Coronary artery (tissue), 2 donors: ENCODE measurements at places on chromosomes 2 and 18.

DNA sequence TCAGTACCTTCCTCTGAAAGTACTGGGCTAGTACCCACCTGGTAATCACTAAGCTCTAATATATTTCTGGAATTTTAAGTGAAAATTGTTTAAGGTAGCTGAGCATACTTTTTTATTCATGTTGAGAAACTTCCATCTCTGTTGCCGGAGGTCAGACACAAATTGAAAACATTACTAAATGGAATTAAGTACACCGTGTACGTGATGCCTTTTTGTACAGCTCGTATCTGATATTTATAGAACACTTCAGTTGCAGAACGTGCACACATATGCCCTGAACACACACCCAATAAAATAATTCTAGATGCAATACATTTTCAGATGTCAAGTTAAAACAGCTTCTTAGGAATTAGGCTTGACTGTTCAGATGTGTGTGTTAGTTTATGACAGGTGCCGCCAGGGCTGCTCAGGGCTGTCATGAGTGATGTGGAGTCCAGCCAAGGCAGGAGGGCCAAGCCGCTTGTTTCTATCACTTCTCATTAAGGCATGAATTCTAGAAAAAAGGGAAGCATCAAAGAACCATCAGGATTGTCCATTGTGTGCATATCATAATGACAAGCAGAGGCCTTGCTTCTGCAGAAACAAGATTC is 80.9 kb upstream of the FOSL2 start:
- no peak for DNase-seq

- no peak for DNase-seq
These were observed 13.0 kb downstream of the DTNA start for GRCh38 chr18:34723143-34723542.

DNA sequence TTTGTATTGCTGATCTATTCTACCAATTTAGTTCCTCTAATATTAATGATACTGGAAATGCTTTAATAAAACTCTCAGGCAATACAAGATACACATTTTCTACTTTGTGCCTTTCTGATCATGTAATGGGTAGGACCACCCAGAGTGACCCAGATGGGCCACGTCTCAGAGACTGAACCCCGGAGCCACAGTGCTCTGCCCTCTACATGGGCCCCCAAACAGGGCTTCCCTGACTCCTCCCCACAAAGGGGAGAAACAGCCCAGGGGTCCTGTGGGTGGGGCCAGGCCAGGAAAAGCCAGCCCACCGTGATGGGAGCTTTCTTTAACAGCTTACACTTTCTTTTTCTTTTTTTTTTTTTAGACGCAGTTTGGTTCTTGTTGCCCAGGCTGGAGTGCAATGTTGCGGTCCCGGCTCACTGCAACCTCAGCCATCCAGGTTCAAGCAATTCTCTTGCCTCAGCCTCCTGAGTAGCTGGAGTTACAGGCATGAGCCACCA is 18.4 kb downstream of the HDAC4 start:
- DNase-seq = no peak

DNA sequence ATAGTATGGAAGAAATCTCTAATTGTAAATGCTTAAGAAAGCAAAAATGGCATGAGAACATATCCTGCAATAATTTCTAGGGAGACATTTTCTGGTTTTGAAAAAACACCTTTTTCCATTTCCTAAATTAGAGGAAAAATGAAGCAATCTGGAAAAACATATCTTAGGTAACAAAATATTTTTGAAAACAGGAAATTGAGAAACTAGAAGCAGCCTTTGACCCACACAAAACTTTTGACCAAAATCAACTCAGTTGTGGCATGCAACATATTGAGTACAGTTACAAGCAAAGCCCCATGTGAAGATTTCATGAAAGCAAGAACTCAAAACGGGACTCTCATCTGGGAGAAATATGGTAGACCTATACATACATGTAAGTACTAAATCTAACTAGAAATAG is 28.6 kb upstream of the CHAC2 start:
- no peak for DNase-seq

GRCh38 chr2:12554224-12555011 is 162.3 kb upstream of the TRIB2 start:
- DNase-seq = no peak

- DNase-seq = no peak
These were observed 510.1 kb downstream of the EIPR1 start for GRCh38 chr2:2867397-2867979.

DNA sequence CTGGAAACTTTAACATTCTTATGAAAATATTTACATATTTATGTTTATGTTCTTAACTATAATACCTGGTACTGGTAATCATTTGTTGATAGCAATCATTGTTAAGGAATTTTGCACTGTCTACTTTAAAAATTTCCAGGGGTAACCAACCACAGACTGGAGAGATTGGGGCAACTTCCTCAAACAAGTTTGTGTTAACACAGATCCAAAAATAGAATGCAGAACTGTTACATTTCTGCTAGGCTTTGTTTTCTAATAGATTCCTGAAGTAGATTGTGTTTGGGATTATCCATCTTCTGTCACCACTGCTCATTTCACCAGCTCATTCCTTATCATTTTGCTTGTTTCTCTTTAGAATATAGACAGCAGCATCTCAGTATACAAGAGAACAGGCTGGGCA is 23.7 kb downstream of the RNF125 start:
- no peak for DNase-seq

- no peak for DNase-seq
These were observed 160.9 kb downstream of the ZEB2 start for GRCh38 chr2:144358979-144359541.
